H54 (cell line): ENCODE measurements at places on chromosomes 12 and 14.

GRCh38 chr12:45613296-45613695 lies 116.2 kb upstream of the ARID2 start:
- no peak for DNase-seq

GRCh38 chr12:69107541-69107940 lies 131.8 kb upstream of the CPSF6 start:
- no peak for DNase-seq

DNA sequence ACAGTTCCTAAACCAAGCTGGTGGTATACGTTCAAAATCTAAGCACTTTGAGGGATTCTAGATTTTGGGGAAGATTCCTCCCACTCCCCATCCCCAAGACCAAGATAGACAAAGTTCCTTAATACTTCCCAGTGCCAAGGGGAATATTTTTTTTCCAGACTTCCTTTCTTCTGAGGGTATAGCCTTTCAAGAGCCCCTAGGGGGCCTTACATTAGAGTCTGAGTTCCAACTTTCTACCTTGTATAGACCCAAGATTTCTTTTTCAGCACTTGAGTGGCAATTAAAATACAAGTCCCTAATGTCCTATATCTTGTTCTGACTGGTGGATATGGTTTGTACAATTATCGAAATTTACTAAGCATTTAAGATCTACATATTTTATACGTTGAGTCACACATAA lies 28.7 kb upstream of the SOS2 start:
- DNase-seq = no peak

GRCh38 chr12:121114806-121115205 lies 17.9 kb upstream of the P2RX7 start:
- no peak for DNase-seq

DNA sequence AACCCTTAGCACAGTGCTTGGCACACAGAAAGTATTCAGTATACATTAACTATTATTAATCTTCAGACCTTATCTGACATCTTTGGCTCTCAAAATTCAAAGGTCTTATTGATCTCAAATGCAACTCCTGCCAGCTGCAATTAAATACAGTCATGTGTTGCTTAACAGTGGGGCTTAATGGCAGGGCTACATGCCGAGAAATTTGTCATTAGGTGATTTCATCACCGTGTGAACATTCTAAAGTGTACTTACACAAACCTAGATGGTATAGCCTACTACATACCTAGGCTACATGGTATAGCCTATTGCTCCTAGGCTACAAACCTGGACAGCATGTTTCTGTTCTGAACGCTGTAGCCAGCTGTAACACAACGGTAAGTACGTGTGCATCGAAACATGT lies 156.3 kb upstream of the TMCC3 start:
- DNase-seq = no peak

DNA sequence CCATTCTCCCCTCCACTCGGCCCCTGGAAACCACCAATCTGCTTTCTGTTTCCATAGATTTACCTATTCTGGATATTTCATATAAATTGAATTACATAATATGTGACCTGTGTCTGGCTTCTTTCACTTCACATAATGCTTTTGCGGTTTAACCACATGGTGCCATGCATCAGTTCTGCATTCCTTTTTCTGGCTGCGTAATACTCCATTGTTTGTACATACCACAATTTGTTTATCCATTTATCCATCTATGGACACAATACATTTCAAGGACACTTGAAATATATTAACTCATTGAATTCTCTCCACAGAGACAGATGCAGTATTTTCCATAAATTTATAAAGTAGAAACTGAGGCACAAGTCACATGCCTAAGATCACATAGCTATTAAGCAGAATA lies 110.3 kb upstream of the ETV6 start:
- no peak for DNase-seq

DNA sequence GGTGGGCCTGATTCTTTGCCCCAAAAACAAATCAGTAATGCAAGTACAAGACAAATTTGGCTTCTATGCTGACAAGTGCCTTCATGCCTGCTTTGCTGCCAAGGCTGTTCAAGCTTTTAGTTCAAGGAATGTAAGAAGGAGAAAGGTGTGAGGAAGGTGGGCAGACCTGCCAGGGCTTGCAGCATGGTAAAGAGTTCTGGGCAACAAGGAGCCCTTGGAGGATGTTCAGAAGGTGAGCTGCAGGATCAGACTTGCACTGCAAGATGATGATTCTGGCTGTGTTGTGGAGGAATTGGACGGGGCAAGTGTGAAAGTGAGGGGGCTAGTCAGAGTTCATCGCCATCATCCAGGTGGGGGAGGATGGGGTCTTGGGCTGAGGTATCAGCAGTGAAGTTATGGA lies 167.9 kb downstream of the NUAK1 start:
- DNase-seq = no peak

- no peak for DNase-seq
Measured at GRCh38 chr14:22185191-22185590, 403.8 kb downstream of the DAD1 start.

DNA sequence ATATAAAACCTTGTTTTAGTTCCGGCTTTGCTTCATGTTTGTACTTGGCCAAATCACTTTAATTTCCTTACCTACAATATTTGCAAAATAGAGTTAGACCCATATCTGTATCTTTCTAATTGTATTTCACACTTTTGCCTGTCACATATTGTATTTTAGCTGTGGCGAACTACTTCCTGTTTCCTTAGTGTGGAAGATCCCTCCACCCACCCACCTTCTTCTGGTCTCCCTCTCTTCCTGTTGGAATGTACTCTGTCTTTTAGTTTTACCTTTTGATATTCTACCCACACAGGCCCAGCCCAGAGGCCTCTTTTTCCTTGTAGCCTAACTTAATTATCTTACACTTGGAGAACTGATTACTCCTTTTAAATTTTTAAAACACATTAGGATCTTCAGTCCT lies 78.2 kb downstream of the SCN8A start:
- DNase-seq = no peak

GRCh38 chr12:42458575-42458974 lies 131.0 kb downstream of the PRICKLE1 start:
- no peak for DNase-seq
